Kasumi-1 (cell line): ENCODE measurements at places on chromosomes 13 and 19.
A peak's percentile ranks its signal among the peaks of the same experiment; 100 is the strongest.

GRCh38 chr13:99812625-99813024 lies 158.9 kb downstream of the ZIC5 start:
- no peak for DNase-seq

DNA sequence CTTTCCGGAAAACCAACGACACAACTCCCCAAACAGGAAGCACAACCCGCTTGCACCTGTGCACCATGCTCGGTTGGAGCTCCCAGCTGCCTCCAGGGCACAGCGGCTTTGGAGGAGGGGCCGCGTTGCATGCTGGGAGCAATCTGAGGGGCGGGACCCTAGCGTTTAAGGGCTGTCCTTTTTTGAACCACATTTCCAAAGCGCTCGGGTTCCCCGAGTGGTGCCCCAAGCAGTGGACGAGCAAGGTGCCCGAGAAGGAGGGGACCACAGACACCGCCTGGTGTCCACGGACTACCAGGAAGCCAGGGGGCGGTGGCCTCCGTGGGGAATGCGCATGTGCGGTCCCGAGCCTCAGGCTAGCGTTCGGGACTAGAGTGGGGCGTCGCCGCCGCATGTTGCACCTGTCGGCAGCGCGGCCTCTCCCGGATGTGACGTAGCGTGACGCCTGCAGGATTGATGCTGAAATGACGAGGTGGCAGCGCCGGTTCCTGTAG lies 11.9 kb upstream of the ZNF57 start:
- peak; percentile 92 for DNase-seq

GRCh38 chr13:63948045-63948444 lies 2532.4 kb upstream of the PCDH20 start:
- no peak for DNase-seq

DNA sequence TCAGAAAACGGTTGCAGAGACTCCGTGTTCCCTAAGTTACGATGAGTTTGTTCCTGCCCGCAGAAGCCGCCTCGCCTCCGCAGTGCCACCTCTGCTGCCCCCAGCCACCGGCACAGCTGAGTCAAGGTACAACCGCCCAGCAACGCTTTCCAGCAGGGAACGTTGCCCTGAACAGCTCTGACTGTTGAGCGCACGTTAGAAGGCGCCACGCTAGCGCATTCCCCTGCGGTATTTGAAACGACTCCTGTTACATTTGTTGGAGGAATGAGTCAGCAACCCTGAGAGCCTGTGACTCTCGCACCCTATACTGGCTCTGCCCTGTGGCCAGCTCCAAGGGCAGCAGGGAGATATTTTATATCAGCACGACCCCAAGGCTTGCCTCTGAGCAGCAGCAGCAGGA lies 302.8 kb downstream of the TEX29 start:
- DNase-seq = no peak

DNA sequence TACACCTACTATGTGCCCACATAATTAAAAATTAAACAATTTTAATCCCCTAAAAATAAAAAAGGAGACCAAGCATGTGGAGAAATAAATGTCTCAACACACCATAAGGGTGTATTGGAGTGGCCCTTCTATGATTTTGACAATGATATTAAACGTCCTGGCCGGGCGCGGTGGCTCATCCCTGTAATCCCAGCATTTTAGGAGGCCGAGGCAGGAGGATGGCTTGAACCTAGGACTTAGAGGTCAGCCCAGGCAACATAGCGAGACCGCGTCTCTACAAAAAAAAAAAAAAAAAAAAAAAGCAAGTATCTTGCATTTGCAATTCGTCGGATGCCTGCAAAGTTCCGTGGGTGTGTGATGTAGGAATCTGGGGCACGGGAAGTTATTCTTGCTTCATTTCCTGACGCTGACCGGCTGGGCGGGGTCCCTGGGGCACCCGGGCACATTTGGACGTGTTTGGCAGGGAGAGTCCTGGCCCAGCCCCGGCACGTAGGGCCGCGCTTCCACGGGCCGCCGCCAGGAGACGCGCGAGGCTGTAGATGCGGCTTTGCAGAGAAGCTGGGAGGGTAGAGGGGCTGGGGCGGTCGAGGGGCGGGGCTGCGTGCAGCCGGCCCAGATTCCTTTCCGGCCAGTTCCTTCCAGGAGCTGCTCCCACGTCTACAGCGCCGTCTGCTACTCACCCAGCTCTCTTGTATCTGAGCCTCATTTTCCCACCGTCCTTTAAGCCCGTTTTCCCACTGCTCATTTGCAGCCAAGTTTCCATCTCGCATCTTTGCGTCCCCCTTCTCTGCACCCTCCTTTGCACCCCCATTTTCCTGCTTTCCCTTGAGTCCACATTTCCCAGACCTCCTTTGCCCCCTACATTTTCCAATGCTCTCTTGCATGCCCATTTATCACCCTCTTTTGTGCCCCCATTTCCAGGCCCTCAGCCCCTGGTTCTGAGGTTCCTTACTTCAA lies 2.2 kb upstream of the TSPAN16 start:
- peak; percentile 86 for DNase-seq

GRCh38 chr13:77338961-77339401 lies 12.1 kb upstream of the MYCBP2 start:
- peak; percentile 41 for DNase-seq

DNA sequence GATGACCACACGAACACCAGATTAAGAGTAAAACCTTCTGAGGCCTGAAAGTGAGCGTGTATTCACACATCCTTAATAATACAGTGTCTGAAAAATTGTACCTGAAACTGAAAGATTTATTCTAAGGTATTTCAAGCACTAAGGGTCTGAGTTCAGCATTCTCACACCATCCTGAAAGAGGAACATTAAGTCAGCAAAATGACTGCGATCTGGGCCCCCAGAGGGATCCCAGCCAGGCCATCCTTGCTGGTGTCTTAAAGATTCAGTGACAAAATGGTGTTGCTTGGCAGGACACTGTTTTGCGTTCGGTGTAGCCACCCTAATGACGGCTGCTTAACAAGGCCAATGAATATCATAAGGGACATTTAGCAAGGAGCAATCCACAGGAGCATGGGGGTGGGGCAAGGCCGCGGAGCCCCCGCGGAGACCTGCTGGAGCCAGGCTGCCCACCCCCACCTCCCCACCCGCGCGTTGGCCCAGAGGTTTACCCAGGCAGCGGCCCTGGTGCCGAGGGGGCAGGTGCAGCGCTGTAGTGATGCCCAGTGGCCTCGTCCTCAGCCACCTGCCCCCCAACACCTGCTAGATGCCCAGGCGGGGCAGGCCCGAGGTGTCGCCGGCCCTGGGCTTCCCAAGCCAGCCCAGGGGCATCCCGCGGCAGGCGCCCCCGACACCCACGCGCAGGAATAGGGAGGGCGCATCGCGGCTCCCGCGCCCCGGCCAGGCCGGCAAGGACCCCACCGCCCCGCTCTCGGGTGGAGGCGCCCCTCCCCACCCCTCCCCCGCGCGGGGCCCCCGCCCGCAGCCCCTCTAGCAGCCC lies 742 bp downstream of the NALCN start:
- DNase-seq = no peak
